ENCODE measurements at places on chromosomes 12 and 14. TPM values are rescaled to one million over a fixed set of nuclear protein-coding genes. Genes with fewer than 3 reads are reported as not detected.

- H3K36me3 ChIP-seq = peaks cover 7% of the 10 kb centered on the region
- H3K27ac ChIP-seq = peak overlapping the region; percentile 90
- DNase-seq = peak; percentile 72
- H3K4me1 ChIP-seq = peaks cover 51% of the 10 kb centered on the region
- H3K4me3 ChIP-seq = peak overlapping the region; percentile 90
These were observed 413.7 kb downstream of the PCNX1 start for GRCh38 chr14:71320734-71321573.

- H3K27me3 ChIP-seq = no peaks in the 10 kb centered on the region
- peaks cover 14% of the 10 kb centered on the region for H3K36me3 ChIP-seq
- H3K27ac ChIP-seq = peak overlapping the region; percentile 47
- H3K4me1 ChIP-seq = peaks cover 50% of the 10 kb centered on the region
- no peak for DNase-seq
- no peak overlapping the region for H3K4me3 ChIP-seq
These were observed 49.3 kb downstream of the CDK17 start for GRCh38 chr12:96350982-96351381.

DNA sequence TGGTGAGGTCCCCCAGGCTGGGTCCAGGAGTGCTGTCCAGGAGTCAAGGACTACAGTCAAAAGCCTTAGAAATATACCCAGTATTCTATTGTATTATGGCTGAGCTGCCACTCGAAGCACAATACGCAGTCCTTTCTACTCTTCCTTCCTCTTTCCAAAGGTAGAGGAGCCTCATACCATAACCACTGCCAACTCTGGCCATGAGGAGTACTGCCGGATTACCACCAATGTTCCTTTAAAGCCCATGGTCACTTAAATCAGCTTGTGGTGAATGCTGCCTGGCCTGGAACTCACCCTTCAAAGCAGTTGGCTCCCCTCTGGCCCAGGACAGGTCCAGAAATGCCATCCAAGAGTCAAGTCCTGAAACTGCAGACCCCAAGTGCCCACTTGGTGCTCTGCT is 425.4 kb downstream of the SLC16A7 start:
- no peaks in the 10 kb centered on the region for H3K4me1 ChIP-seq
- no peaks in the 10 kb centered on the region for H3K27me3 ChIP-seq
- H3K4me3 ChIP-seq = no peak overlapping the region
- H3K27ac ChIP-seq = no peak overlapping the region
- no peak for DNase-seq

- no peaks in the 10 kb centered on the region for H3K4me1 ChIP-seq
- no peaks in the 10 kb centered on the region for H3K27me3 ChIP-seq
- DNase-seq = no peak
- H3K4me3 ChIP-seq = no peak overlapping the region
These were observed 261.5 kb downstream of the SOX5 start for GRCh38 chr12:23687947-23688346.

DNA sequence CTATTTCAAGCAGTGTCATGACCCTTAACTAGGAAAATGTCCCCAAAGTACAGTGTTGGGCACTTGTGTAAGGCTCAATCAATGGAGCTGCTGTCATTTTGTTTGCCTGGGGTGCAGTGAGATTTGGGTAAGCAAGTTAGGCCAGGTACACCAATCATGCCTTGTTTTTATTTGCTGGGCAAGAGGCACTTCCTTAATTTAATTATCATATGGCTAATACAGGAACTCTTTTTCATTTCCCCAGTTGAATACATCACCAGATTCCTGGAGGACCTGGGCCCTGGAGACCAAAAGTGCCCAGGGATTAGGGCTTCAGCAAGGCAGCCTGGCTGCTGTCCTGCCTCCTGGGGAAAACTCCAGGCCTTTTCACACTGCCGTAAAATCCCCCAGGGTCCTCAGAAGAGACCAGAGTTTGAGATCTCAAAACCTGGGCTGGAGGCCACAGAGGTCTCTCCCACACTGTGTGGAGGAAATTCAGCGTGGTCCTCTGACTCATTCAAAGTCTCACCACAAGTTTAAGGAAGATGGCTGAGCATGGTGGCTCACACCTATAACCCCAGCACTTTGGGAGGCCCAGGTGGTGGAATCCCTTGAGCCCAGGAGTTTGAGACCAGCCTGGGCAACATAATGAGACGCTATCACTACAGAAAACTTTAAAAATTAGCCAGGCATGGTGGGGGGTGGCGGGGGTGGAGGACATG is 28.4 kb upstream of the FOXN3 start:
- H3K27ac ChIP-seq = peak overlapping the region; percentile 76
- peaks cover 40% of the 10 kb centered on the region for H3K4me1 ChIP-seq
- H3K27me3 ChIP-seq = no peaks in the 10 kb centered on the region
- peaks cover 30% of the 10 kb centered on the region for H3K36me3 ChIP-seq
- no peak overlapping the region for H3K4me3 ChIP-seq
- peak; percentile 66 for DNase-seq

GRCh38 chr12:93121729-93122488 is 192.8 kb upstream of the EEA1 start:
- H3K27me3 ChIP-seq = peaks cover 11% of the 10 kb centered on the region
- no peak for DNase-seq
- no peaks in the 10 kb centered on the region for H3K36me3 ChIP-seq
- no peaks in the 10 kb centered on the region for H3K4me1 ChIP-seq
- H3K27ac ChIP-seq = no peak overlapping the region

DNA sequence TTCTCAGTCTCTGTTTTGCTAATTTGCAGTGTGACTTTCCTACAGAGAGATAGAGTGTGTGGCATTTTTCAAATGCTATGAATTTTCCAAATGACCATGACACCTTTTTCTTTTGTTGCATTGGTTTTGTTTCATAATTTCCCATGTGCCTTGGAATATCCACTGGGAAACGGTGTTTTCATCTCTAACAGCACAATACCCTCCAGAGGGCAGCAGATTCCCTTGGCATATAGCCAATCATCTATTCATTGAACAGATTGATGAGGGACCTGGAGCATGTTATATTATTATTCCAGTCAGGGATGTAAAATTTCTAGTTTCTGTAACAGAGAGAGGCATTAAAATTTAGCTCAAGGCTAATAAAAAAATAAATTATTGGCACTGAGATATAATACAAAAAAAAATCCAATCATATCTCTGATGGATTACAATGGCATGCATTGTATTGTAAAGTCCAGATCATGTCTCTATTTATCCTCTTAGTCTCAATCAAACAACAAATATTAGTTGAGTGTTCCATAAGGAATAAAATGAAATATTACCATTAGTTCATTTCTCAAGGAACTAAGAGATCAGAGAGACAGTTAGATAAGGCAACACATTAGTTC is 29.6 kb upstream of the NTN4 start:
- no peak overlapping the region for H3K27ac ChIP-seq
- no peaks in the 10 kb centered on the region for H3K4me1 ChIP-seq
- DNase-seq = no peak
- no peak overlapping the region for H3K4me3 ChIP-seq

- H3K27me3 ChIP-seq = no peaks in the 10 kb centered on the region
- peaks cover 14% of the 10 kb centered on the region for H3K36me3 ChIP-seq
- H3K27ac ChIP-seq = peak overlapping the region; percentile 83
- H3K4me3 ChIP-seq = peak overlapping the region; percentile 94
- H3K4me1 ChIP-seq = peaks cover 25% of the 10 kb centered on the region
These were observed 43.9 kb upstream of the ESR2 start for GRCh38 chr14:64337888-64338615.

DNA sequence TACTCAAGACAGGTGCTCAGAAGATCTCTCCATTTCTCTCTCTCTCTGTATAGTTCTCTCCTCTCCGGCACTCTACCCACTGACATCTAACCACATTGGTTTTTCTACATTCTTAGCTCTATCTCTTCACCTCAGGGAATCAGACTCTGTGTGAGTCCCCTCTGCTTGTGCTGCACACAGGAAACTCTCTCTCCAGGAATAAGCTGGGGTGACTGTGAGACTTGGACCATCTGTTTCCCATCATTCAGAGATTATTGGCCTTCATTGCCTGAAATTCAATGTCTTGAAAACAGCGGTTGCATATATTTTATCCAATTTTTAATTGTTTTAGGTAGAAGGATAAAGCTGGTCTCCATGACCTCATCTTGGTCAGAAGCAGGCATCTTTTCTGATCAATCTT is 105.0 kb downstream of the SLC35F4 start:
- no peak for DNase-seq
- no peak overlapping the region for H3K4me3 ChIP-seq
- no peaks in the 10 kb centered on the region for H3K36me3 ChIP-seq
- no peaks in the 10 kb centered on the region for H3K27me3 ChIP-seq
- H3K4me1 ChIP-seq = no peaks in the 10 kb centered on the region
- H3K27ac ChIP-seq = no peak overlapping the region

MAP3K12 gene
- total RNA-seq = 19.3 TPM
